ENCODE measurements at places on chromosomes 1 and 21.

DNA sequence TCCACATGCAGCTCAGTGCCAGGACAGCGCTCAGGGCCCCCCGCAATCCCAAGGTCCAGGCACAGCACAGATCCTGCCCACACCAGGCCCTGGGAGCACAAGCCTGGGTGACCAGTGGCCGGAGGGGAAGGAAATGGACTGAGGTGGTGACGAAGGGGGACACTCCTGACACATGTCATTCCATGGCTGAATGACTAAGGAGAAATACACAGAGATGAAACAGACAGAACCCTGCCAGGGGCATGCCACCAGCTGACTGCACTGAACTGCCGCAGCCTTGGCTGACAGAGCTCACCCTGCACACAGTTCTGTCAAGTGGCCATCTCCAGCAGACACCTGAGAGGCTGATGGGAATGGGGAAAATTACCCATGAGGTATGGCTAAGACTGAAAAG lies 56.1 kb downstream of the HSF2BP start:
- peaks cover 11% of the 10 kb centered on the region for H3K4me1 ChIP-seq
- no peaks in the 10 kb centered on the region for H3K27me3 ChIP-seq
- no peaks in the 10 kb centered on the region for H3K36me3 ChIP-seq
- H3K27ac ChIP-seq: no peak overlapping the region

DNA sequence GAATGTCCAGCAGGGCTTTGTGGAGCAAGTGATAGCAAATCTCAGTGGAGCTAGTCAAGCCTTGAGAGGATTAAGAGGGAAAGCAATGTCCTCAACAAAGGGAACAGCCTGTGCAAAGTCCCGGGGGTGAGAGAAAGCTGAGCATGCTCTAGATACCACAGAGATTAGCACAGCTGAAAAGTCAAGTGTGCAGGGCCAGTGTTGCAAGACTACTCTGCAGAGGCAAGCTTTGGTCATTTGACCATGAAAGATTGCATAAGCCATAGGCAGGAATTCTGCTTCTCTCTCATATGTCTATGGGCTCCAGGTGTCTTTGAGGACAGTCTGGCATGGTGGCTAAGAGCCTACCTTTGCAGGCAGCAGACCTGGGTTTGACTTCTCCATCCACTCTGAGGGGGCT lies 181.0 kb upstream of the JUN start:
- DNase-seq: no peak
- H3K4me3 ChIP-seq: no peak overlapping the region
- no peaks in the 10 kb centered on the region for H3K27me3 ChIP-seq
- H3K4me1 ChIP-seq: peaks cover 25% of the 10 kb centered on the region
- no peak overlapping the region for H3K27ac ChIP-seq
- H3K36me3 ChIP-seq: no peaks in the 10 kb centered on the region

DNA sequence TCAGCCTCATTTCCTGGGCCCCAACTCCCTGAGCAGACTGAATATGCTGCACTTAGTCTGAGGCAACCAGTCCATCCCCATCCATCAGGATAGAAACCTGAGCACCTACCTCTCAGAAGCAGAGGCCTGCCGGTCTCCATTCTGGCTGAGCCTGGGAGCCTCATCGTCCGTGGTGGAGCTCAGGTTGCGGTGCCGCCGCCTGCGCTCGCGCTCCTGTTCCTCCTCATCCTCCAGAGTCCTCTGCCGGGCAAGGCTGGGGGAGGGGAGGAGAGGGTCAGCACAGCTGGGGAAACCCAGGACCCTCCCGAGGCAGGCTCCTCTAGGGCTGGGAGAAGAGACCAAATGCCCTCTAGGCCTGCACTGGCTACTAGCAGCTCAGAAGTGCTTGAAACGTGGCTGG lies 10.1 kb downstream of the LAD1 start:
- no peak overlapping the region for H3K4me3 ChIP-seq
- no peak for DNase-seq
- peaks cover 11% of the 10 kb centered on the region for H3K4me1 ChIP-seq
- H3K36me3 ChIP-seq: no peaks in the 10 kb centered on the region

DNA sequence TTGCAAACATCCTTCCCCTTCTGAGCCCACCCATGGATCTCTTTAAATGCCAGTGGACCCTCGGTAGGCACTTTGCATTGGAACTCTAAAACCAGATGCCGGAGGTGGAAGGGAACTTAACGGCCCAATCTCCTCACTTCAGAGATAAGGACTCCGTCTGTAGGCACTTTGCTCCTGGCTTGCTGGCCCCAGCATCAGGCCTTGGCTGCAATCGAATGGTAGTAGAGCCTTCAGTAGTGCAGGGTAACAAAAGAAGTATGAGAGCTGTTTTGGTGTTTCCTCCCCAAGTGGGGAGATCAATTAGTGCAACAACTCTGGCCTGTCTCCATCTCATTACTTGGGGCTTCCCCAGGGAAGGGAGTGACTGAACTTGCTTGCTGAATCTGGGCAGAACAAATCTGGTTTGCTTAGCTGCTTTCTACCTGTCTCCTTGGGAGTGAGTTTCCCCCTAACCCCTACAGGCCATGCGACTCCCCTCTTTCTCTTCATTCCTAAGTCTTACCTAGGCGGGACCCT lies 70.8 kb downstream of the TENT5C start:
- no peak overlapping the region for H3K4me3 ChIP-seq
- no peaks in the 10 kb centered on the region for H3K36me3 ChIP-seq
- peaks cover 25% of the 10 kb centered on the region for H3K4me1 ChIP-seq
- no peaks in the 10 kb centered on the region for H3K27me3 ChIP-seq
- no peak for DNase-seq
- H3K27ac ChIP-seq: peak overlapping the region; percentile 84

- no peak overlapping the region for H3K4me3 ChIP-seq
- H3K27me3 ChIP-seq: no peaks in the 10 kb centered on the region
- no peaks in the 10 kb centered on the region for H3K36me3 ChIP-seq
- DNase-seq: no peak
Observed at GRCh38 chr1:115356356-115356755, 18.3 kb upstream of the NGF start.

GRCh38 chr1:226248796-226249195 lies 25.3 kb downstream of the MIXL1 start:
- no peak overlapping the region for H3K27ac ChIP-seq
- H3K36me3 ChIP-seq: peaks cover 31% of the 10 kb centered on the region
- H3K27me3 ChIP-seq: no peaks in the 10 kb centered on the region
- no peak for DNase-seq
- no peak overlapping the region for H3K4me3 ChIP-seq

GRCh38 chr1:171742577-171742922 lies 685 bp upstream of the VAMP4 start:
- peak; percentile 45 for DNase-seq
- peaks cover 10% of the 10 kb centered on the region for H3K36me3 ChIP-seq

- H3K4me3 ChIP-seq: no peak overlapping the region
- DNase-seq: no peak
- H3K36me3 ChIP-seq: no peaks in the 10 kb centered on the region
- H3K27me3 ChIP-seq: no peaks in the 10 kb centered on the region
- H3K4me1 ChIP-seq: no peaks in the 10 kb centered on the region
- H3K27ac ChIP-seq: no peak overlapping the region
Observed at GRCh38 chr1:231144416-231145193, 17.3 kb upstream of the TRIM67 start.

GRCh38 chr1:167544447-167545093 lies 9.0 kb downstream of the CREG1 start:
- no peak overlapping the region for H3K4me3 ChIP-seq
- H3K27me3 ChIP-seq: no peaks in the 10 kb centered on the region
- peaks cover 53% of the 10 kb centered on the region for H3K36me3 ChIP-seq

GRCh38 chr1:198699167-198700015 lies 60.6 kb downstream of the PTPRC start:
- H3K27me3 ChIP-seq: peaks cover 16% of the 10 kb centered on the region
- H3K4me3 ChIP-seq: no peak overlapping the region
- DNase-seq: peak; percentile 21
- no peak overlapping the region for H3K27ac ChIP-seq
- H3K36me3 ChIP-seq: no peaks in the 10 kb centered on the region

DNA sequence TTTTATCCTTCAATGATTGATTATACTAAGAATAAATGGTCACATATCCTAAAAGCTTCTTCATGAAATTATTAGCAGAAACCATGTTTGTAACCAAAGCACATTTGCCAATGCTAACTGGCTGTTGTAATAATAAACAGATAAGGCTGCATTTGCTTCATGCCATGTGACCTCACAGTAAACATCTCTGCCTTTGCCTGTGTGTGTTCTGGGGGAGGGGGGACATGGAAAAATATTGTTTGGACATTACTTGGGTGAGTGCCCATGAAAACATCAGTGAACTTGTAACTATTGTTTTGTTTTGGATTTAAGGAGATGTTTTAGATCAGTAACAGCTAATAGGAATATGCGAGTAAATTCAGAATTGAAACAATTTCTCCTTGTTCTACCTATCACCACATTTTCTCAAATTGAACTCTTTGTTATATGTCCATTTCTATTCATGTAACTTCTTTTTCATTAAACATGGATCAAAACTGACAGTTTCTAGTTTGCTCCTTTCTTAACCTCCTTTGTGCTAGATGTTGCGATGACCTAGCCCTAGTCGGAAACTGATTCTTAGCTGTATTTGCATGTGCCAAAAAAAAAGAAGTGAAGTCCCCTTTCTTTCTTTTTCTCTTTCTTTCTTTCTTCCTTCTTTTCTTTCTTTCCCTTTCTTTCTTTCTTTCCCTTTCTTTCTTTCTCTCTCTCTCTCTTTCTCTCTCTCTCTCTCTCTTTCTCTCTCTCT lies 45.1 kb downstream of the MAP3K7CL start:
- peaks cover 23% of the 10 kb centered on the region for H3K4me1 ChIP-seq
- H3K36me3 ChIP-seq: no peaks in the 10 kb centered on the region
- DNase-seq: no peak
- no peaks in the 10 kb centered on the region for H3K27me3 ChIP-seq
- H3K4me3 ChIP-seq: no peak overlapping the region

GRCh38 chr1:9278585-9279153 lies 14.0 kb upstream of the SPSB1 start:
- no peaks in the 10 kb centered on the region for H3K4me1 ChIP-seq
- no peaks in the 10 kb centered on the region for H3K27me3 ChIP-seq
- H3K36me3 ChIP-seq: no peaks in the 10 kb centered on the region
- peak; percentile 54 for DNase-seq
- no peak overlapping the region for H3K27ac ChIP-seq
- H3K4me3 ChIP-seq: no peak overlapping the region

DNA sequence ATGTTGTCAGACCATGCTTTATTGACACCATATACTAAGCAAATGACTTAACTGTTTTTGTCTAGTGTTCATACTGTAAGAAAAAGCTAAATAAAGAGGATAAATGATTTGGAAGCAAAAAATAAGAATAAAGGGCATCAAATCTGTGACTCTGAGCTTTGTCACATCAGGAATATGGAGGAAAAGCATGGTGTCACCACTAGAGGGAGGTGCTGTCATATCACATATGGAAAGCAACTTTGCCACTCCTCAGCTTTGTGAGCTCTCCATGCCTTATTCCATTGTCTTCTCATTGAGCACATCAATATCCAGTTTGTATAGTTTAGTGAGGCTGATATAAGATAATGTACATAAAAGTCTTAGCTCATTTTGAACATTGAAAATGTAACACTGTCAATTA lies 20.8 kb upstream of the GBP1 start:
- H3K36me3 ChIP-seq: no peaks in the 10 kb centered on the region
- H3K4me3 ChIP-seq: no peak overlapping the region
- no peaks in the 10 kb centered on the region for H3K27me3 ChIP-seq
- no peak overlapping the region for H3K27ac ChIP-seq
- peaks cover 4% of the 10 kb centered on the region for H3K4me1 ChIP-seq

- H3K27me3 ChIP-seq: no peaks in the 10 kb centered on the region
- peaks cover 89% of the 10 kb centered on the region for H3K4me1 ChIP-seq
- no peak for DNase-seq
- peak overlapping the region; percentile 95 for H3K27ac ChIP-seq
- peak overlapping the region; percentile 78 for H3K4me3 ChIP-seq
- H3K36me3 ChIP-seq: no peaks in the 10 kb centered on the region
Observed at GRCh38 chr1:167631936-167632614, 2.0 kb downstream of the RCSD1 start.

DNA sequence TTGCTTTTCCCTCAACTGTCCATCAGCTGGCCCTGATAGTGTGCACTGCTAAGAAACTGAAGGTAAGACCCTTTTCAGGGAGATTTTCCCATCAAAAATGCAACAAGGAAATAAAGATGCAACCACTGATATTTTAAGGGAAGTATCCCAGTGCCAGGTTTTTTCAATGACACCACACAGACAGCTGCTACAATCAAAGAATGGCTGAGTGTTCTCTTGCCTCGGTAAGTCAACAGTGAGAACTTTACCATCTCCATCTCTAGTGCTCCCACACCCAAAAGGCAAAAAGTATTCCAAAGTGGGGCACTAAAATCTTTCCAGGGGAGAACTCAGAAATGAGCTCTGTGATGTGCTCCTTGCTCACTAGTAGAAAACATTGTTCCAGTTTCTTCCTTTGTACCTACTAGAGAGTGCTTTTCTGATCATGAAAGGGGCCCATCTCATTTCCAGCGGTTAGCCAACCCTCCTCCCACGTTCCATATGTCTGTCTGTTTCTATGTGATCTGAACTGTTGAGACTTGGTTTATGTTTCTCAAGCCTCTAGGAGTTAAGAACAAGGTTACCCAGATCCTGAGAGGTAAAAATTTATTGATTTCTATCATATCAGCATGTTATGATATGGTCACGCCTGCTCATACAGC lies 67.6 kb upstream of the NEK2 start:
- no peaks in the 10 kb centered on the region for H3K27me3 ChIP-seq
- H3K4me3 ChIP-seq: no peak overlapping the region

GRCh38 chr1:100597784-100598183 lies 59.8 kb downstream of the GPR88 start:
- no peak overlapping the region for H3K27ac ChIP-seq
- H3K4me1 ChIP-seq: no peaks in the 10 kb centered on the region
- H3K27me3 ChIP-seq: no peaks in the 10 kb centered on the region
- DNase-seq: no peak
- H3K36me3 ChIP-seq: no peaks in the 10 kb centered on the region

GRCh38 chr21:29712818-29713217 lies 227.0 kb downstream of the GRIK1 start:
- H3K4me3 ChIP-seq: no peak overlapping the region
- DNase-seq: no peak
- H3K36me3 ChIP-seq: no peaks in the 10 kb centered on the region
- no peaks in the 10 kb centered on the region for H3K4me1 ChIP-seq

- no peaks in the 10 kb centered on the region for H3K27me3 ChIP-seq
- H3K27ac ChIP-seq: no peak overlapping the region
- H3K4me3 ChIP-seq: no peak overlapping the region
- H3K4me1 ChIP-seq: no peaks in the 10 kb centered on the region
- no peak for DNase-seq
Observed at GRCh38 chr1:15513919-15514318, 10.1 kb downstream of the CASP9 start.

GRCh38 chr1:17624611-17625233 lies 85.2 kb downstream of the ARHGEF10L start:
- H3K4me1 ChIP-seq: peaks cover 5% of the 10 kb centered on the region
- H3K4me3 ChIP-seq: no peak overlapping the region
- peak overlapping the region; percentile 51 for H3K27ac ChIP-seq
- peak; percentile 52 for DNase-seq
- peaks cover 55% of the 10 kb centered on the region for H3K36me3 ChIP-seq
